T-helper 9 cell (primary cell): ENCODE measurements at places on chromosomes 7 and 10.

DNA sequence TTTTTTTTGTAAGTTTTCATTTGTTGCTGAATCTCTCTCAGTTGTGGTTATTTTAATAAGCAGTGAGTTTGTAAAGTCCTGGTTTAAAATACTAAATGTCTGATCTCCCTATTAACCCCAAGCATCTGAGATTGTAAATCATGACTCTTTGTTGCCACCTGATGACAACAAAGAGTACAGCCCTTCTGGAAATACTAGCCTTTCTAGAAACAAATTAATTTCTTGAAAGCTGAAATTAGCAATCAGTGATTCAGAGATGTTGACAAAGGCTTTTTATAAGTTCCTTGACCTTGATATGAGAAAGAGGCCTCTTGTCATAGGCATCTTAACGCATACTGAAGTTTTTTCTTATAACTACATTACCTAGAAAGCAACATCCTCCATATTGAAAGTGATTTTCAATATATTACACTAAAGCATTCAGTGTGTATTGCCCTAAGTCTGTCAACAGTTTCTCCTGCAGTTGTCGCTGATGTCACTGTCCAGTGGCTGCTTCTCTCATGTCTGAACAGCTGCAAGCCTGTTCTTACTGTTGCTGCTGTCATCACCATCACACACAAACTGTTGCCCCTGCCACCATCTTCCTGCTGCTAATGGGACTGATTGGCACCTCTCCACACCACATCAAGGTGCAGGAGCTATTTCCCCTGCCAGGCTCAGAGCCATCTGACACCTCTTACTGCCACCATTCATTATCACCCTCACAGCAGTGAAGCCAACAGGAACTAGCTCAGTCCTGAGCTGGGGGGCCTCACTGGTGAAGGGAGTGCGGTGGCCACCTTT lies 95.1 kb upstream of the LRGUK start:
- no peak for DNase-seq

DNA sequence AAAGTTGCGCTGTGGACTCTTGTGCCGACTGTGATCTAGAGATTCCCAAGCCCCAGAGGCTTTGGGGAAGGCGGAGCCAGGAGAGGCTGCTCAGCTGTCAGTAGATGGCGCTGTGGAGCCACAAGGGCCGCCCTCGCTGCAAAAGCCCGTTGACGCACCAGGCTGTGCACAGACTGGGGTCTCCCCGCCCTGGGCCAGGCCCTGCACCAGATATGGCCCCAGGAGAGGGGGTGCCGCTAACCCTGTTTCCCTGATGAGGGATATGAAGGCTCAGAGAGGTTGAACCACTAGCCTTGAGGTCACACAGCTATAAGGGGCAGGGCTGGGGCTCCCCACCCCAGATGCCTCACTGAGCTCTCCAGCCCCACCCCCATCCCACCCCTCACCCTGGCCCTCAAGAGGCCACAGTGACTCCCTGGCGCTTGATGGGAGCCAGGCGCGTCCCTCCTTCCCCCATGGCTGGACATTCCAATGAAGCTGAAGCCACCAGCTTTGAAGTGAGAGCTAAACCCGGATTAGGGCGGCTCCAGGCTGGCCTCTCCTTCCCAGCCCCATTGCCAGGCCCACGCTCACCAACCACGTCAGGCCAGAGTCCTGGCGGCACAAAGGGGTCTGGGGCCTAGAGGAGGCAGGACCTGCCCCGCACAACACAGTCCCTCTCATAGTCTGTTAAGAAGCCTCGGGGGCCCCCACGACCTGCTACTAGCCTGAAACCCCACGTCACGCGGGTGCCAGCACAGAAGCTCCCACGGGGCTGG lies 26.4 kb downstream of the MYL10 start:
- DNase-seq = peak; percentile 66

DNA sequence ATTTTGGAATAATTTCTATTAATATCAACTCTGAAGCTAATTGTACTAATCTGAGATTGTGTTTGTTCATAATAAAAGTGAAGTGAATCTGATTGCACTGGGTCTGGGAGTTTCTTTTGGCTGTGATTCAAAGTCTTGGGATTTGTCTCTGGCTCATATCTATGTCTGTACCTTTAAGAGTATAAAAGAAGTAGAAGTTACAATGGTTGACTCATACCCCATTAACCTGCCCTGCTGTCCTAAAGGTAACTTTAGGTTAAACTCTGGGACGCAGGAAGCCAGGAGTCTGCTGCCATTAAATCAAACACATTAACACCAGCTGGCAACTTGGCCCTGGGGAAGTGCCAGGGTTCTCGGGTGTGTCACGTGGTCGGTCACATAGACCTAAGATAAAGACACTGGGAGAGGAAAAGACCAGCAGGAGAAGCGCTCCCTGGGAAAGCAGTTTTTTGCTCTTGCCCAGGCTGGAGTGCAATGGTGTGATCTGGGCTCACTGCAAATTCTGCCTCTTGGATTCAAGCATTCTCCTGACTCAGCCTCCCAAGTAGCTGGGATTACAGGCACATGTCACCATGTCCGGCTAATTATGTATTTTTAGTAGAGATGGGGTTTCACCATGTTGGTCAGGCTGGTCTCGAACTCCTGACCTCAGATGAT lies 17.8 kb downstream of the SCD start:
- DNase-seq = no peak

DNA sequence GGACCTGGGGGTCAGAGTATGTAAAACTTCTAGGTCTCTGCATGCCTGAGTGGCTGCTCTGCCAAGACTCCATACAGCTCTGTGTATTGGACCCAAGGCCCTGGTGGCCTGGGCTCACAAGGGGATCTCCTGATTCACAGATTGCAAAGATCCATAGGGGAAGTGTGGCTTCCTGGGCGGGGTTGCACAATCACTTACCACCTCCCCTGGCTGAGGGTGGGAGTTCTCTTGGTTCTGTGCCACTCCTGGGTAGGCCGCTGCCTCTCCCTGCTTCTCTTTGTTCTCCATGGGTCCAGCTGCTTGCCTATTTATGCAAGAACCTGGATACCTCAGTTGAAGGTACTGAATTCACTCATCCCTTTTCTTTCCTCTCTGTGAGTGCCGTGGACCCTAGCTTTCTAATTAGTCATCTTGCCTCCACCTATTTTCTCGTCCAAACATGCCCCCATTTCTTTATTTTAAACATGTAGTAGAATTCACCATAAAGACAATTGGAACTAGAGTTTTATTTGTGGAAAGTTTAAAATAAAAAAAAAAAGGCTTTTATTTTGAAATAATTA lies 18.5 kb upstream of the AGR3 start:
- no peak for DNase-seq

DNA sequence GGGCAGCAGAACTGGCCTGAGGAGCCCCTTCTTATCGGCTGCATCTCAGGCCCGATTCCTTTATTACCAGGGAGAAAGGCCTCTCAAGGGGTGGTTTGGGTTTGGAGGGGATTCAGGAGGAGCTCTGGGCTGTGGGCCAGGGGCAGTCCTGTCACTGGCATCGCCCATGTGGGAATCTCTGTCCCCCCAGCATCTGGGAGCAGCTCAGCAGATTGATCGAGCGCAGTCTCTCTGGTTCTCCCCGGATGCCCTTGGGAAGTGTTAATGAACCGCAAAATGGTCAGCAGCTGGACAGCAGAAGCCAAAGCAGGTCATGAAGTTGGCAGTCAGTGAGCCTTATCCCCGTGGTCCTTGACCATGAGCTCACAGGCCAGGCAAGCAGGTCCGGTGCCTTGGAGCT lies 104.4 kb upstream of the ANLN start:
- DNase-seq = no peak

GRCh38 chr10:94013331-94013760 lies 19.6 kb downstream of the PLCE1 start:
- no peak for DNase-seq

DNA sequence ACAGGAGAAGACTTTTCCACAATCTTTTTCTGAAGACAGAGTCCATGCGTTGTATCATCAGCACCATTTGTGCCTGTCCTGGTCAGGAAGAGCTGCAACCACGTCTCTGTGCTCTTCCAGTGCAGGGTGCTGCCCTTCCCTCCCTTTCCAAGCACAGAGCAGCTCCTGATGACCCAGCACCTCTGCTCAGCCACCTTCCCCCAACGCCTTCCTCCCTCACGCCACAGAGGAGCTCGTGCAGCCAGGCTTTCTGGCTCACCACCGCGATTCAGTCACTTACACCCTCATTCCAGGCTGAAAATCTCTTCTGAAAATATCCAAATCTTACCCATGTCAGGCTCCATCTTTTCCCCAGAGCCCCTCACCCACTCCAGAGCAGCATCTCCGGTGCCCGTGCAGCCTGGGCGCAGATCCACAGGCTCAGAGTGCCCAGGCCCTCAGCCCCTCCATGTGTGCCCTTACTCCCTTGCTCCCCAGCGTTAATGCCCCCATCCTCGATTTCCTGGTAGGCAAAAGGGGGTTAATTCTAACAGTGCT lies 181.5 kb downstream of the DIP2C start:
- no peak for DNase-seq
